ENCODE measurements at places on chromosomes 2 and 18. TPM values are rescaled to one million over a fixed set of nuclear protein-coding genes. Genes with fewer than 3 reads are reported as not detected.

Gene RUFY4
- 1.6 TPM for total RNA-seq

Gene NDUFAF7
- total RNA-seq, result 22.9 TPM

Gene SMCHD1
- total RNA-seq, result 89.5 TPM

Gene C2orf92
- 8.9 TPM for total RNA-seq

Gene AMER3
- total RNA-seq, result not detected

Gene PKDCC
- total RNA-seq, result not detected

Gene STAT4
- total RNA-seq, result 59.5 TPM

Gene IL1B
- 0.18 TPM for total RNA-seq

Gene UPP2
- not detected for total RNA-seq

Gene PSTPIP2
- 15.3 TPM for total RNA-seq

Gene DPP10
- total RNA-seq, result not detected

Gene HRH4
- total RNA-seq, result 0.26 TPM

Gene NOSTRIN
- total RNA-seq, result not detected

Gene GGCX
- 20.1 TPM for total RNA-seq

Gene COL5A2
- 0.50 TPM for total RNA-seq

Gene SAG
- total RNA-seq, result 0.39 TPM

Gene MATN3
- total RNA-seq, result not detected

Gene ACP1
- total RNA-seq, result 136 TPM

Gene SLC9A4
- not detected for total RNA-seq

Data from activated CD4-positive, alpha-beta T cell treated with anti-CD3 and anti-CD28 coated beads for 36 hours (primary cell).